Progenitor cell of endocrine pancreas (in vitro differentiated cells): ENCODE measurements at places on chromosomes 3 and 15. TPM values are rescaled to one million over a fixed set of nuclear protein-coding genes. Genes with fewer than 3 reads are reported as not detected.

GRCh38 chr3:170638988-170639387, 53.1 kb upstream of the SLC7A14 start:
- no peaks in the 10 kb centered on the region for H3K36me3 ChIP-seq
- DNase-seq, result no peak
- H3K4me1 ChIP-seq, result peaks cover 7% of the 10 kb centered on the region
- H3K27ac ChIP-seq, result no peak overlapping the region

GRCh38 chr3:71858503-71859122, 73.7 kb upstream of the PROK2 start:
- H3K27me3 ChIP-seq, result peaks cover 28% of the 10 kb centered on the region
- no peak for DNase-seq

GRCh38 chr15:73838831-73839426, 34.4 kb upstream of the TBC1D21 start:
- no peak overlapping the region for H3K27ac ChIP-seq
- no peaks in the 10 kb centered on the region for H3K4me1 ChIP-seq
- no peaks in the 10 kb centered on the region for H3K36me3 ChIP-seq

The GOLGA8T gene
- total RNA-seq, result not detected in 2 replicates

The SLC6A20 gene
- not detected in 2 replicates for total RNA-seq
